ENCODE measurements at places on chromosomes 2 and 18.

GRCh38 chr2:218032336-218033171 lies 29.8 kb upstream of the TNS1 start:
- no peak for DNase-seq

DNA sequence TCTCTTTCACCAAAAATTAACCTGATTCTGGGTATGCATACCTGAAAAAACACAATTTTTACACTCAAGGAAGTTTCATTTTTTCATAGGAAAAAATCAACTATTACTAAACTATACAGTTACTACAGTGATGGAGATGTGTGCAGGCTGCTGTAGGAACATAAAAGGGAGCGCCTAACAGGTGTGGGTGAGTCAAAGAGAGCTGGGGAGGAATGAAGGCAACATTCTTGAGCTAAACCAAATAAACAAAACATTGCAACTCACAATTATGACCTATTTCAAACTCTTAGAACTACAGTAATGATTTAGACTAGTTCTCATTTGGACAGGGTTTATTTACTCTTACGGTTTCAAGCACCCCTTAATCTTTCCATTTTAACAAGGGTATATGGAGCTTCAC lies 13.4 kb upstream of the CLASP1 start:
- no peak for DNase-seq

- DNase-seq = peak; percentile 45
Measured at GRCh38 chr2:85997017-85997970, 108.4 kb downstream of the POLR1A start.

- DNase-seq = no peak
Measured at GRCh38 chr2:205768341-205768740, 86.0 kb downstream of the NRP2 start.

GRCh38 chr2:8232871-8233270 lies 449.0 kb upstream of the ID2 start:
- no peak for DNase-seq

DNA sequence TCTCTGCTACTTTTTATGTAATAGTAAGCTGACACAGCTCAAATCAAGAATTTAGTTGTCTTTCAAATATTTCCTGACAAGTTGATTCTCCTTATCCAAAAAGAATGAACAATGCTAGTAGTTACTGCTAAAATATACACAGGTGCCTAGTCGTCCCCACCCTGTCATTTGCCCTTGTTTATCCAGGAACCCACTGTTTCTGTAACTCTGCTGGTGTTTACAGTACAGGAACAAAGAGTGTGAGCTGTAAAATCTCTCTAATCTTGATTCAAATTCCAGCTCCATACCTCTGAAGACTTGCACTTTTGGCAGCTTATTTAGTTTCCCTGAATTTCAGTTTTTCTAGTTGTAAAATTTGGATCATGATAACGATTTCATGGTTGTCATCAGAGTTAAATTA lies 21.1 kb upstream of the SCYGR2 start:
- DNase-seq = no peak

DNA sequence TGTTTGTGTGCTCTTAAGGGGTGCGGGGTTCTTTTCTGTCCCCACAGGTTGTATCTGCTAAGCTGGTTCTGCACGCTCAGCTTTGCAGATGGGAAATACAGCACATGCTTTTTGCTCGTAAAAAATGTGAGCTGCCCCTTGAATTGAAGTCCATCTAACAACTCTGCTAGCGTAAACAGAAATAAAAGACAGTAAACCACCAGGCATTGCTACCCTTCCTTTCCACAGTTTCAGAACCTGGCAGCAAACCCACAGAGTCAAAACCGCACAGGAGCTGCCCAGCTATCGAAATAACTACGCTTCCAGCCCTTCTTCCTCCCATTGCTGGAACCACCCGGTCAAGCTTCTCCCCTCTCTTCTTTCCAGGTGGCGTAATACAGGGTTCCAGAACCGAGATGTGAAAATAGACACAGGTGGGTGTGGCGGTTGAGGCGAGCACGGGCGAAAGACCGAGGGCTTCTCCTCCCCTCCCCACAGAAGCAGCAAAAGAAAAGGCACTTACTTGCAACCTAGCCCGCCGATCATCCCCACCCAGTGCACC lies 479 bp downstream of the SCN9A start:
- peak; percentile 27 for DNase-seq

DNA sequence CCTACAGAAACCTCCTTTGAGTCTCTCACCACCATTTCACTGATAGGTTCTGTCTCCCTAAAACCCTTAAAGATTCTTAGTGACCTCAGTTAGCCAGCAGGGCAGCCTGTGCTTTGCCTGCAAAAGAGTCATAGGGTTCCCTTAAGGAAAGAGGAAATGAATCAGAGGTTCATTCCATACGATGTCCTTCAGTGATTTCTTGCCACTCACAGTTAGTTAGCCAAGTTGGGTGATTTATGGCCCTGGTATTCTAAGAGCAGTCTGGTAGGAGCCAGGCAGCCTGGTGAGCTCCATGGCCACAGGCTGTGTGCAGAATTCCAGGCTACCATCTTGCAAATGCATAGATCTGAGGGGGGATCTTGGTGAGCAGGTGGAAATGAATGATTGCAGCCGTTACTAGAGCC lies 18.7 kb upstream of the CCBE1 start:
- DNase-seq = peak; percentile 97

DNA sequence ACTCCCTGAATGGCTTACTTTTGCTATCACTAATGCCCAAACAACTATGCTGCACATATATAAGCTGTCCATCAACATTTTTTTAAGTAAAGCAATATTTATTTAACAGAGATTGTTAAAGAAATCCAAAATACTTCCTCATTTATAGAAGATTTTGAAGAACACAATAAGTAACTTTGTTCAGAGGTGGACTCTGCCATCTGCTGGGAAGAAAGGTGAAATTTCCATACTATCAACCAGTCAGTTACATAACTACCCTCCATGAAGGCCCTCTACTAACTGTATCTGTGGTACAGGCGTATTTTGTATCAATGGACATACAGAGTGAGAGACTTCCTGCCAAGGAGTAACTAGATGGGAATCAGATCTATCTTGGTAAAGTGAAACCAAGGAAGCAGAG lies 106.0 kb downstream of the DTNB start:
- peak; percentile 38 for DNase-seq

Measured in astrocyte (in vitro differentiated cells and primary cell).